Glutamatergic neuron (in vitro differentiated cells): ENCODE measurements at places on chromosomes 5 and 9. TPM values are rescaled to one million over a fixed set of nuclear protein-coding genes. Genes with fewer than 3 reads are reported as not detected.
A peak's percentile ranks its signal among the peaks of the same experiment; 100 is the strongest.

ASPN gene
- not detected for total RNA-seq

GRCh38 chr9:123218831-123219230 lies 49.6 kb downstream of the STRBP start:
- no peak overlapping the region for H3K4me3 ChIP-seq
- H3K27me3 ChIP-seq: no peaks in the 10 kb centered on the region
- no peaks in the 10 kb centered on the region for H3K36me3 ChIP-seq
- H3K4me1 ChIP-seq: peaks cover 10% of the 10 kb centered on the region
- H3K27ac ChIP-seq: no peak overlapping the region

ANXA2R gene
- 1.6 TPM for total RNA-seq

SLC36A3 gene
- total RNA-seq: not detected

GRXCR2 gene
- total RNA-seq: not detected

- H3K4me3 ChIP-seq: peak overlapping the region; percentile 36
- DNase-seq: no peak
- H3K27ac ChIP-seq: peak overlapping the region; percentile 75
- peaks cover 54% of the 10 kb centered on the region for H3K4me1 ChIP-seq
Observed at GRCh38 chr5:14172149-14172795, 29.1 kb downstream of the TRIO start.

DNA sequence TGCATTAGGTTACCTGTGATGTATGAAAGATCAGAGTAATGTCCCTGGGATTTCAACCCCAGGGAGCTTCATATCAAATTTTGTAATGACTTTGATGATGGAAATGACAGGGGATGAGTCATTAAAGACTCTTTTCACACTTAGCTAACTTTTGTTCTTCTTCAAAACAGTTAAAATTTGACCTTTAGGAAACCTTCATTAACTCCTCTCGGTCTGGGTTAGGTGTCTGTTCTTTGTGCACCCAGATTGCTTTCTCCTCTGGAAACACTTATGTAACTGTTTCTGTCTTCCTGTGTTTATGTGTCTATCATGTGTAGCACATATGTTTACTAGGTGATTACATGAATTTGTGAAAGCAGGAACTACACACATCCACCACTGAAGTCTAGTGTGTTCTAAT lies 1.6 kb downstream of the SRFBP1 start:
- H3K36me3 ChIP-seq: no peaks in the 10 kb centered on the region
- H3K27ac ChIP-seq: no peak overlapping the region
- no peak overlapping the region for H3K4me3 ChIP-seq
- peaks cover 10% of the 10 kb centered on the region for H3K4me1 ChIP-seq
- peaks cover 5% of the 10 kb centered on the region for H3K27me3 ChIP-seq

GRCh38 chr5:108079753-108080152 lies 302.1 kb downstream of the FBXL17 start:
- no peak for DNase-seq
- H3K27ac ChIP-seq: no peak overlapping the region
- H3K27me3 ChIP-seq: no peaks in the 10 kb centered on the region
- H3K4me1 ChIP-seq: peaks cover 3% of the 10 kb centered on the region
- no peak overlapping the region for H3K4me3 ChIP-seq

MAMDC4 gene
- total RNA-seq: 17.6 TPM

DNA sequence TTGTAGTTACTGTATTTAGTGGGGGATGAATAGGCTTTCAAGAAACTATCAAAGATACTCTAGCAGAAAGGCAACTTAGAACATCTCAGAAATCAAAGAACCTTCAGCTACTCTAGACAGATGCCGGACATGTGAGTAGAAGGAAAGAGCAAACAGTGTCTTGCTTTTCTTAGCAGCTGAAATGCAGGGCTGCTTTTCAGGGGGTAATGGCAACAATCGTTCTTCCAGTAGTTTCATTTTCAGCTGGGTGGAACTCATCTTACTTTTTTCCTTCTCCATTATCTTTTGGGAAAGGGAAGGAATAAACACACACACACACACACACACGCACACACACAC lies 281.6 kb downstream of the CRB2 start:
- H3K27me3 ChIP-seq: no peaks in the 10 kb centered on the region
- no peak overlapping the region for H3K27ac ChIP-seq
- peaks cover 14% of the 10 kb centered on the region for H3K4me1 ChIP-seq
- H3K36me3 ChIP-seq: no peaks in the 10 kb centered on the region
- no peak overlapping the region for H3K4me3 ChIP-seq
- DNase-seq: no peak

- no peak overlapping the region for H3K4me3 ChIP-seq
- no peak for DNase-seq
- H3K36me3 ChIP-seq: no peaks in the 10 kb centered on the region
- no peak overlapping the region for H3K27ac ChIP-seq
Observed at GRCh38 chr5:151240924-151241635, 11.9 kb upstream of the GM2A start.

DNA sequence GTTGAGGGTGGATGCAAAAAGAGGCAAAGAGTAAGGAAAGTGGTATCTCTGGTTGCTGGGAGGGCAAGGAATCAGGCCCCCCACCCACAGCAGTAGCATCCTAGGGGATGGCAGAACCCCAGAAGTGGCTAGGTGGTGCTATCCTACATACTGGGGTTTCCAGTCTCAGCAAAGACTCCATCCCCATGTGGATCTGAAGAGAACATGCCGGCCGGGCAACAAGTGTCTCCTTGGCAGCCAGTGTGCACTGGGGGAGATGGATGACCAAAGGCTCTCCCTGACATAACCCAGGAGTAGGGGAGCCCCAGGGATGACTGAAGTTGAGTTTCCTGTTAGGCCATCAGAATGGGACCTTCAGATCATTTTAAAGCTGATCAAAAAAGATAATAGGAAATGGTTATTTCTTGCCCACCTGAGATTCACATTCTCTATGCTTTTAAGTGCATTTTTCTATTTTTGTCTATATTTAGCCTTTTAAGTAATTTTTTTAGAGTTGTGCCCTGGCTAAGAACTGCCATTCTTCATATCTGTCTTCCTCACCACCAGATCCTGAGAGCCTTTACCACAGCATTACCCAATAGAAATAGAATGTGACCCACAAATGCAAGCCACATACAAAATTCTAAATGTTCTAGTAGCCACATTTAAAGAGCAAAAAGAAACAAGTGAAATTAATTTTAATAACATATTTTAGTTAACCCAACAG lies 78.7 kb upstream of the SMIM23 start:
- H3K36me3 ChIP-seq: no peaks in the 10 kb centered on the region
- DNase-seq: no peak
- no peak overlapping the region for H3K4me3 ChIP-seq
- H3K27me3 ChIP-seq: peaks cover 2% of the 10 kb centered on the region

BAAT gene
- total RNA-seq: 0.54 TPM

GRCh38 chr9:80881940-80882339 lies 807.4 kb downstream of the TLE1 start:
- H3K27ac ChIP-seq: peak overlapping the region; percentile 92
- peak; percentile 18 for DNase-seq
- H3K4me1 ChIP-seq: peaks cover 24% of the 10 kb centered on the region
- no peaks in the 10 kb centered on the region for H3K36me3 ChIP-seq

DNA sequence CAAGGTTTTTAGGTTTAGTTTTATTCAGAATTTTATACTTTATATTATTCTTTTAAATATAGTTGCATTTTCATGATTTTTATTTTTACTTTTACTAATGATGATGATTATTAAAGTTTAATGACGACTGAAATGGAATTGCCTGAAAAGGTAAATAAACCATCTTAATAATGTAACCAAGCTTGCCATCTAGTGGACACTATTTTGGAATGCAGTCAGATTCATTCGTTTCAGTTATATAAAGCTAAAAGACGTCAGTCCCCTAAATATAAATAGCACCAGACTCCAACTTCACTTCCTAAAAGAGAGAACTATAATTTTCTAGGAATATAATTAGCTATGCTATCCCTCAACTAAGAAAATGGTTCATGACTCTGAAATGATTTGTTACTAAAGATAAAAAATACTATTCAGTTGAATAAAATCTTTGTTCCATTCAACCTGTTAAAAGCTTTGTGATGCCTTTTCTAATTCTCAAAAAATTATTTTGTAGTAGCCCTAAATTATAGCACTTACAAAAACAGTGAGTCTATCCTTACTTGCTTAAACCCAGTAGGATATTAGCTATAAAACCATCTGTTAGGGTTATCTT lies 19.9 kb downstream of the ABITRAM start:
- H3K4me3 ChIP-seq: no peak overlapping the region
- H3K27me3 ChIP-seq: no peaks in the 10 kb centered on the region
- no peaks in the 10 kb centered on the region for H3K36me3 ChIP-seq
- H3K27ac ChIP-seq: no peak overlapping the region
- DNase-seq: no peak

SPAG8 gene
- not detected for total RNA-seq

DNA sequence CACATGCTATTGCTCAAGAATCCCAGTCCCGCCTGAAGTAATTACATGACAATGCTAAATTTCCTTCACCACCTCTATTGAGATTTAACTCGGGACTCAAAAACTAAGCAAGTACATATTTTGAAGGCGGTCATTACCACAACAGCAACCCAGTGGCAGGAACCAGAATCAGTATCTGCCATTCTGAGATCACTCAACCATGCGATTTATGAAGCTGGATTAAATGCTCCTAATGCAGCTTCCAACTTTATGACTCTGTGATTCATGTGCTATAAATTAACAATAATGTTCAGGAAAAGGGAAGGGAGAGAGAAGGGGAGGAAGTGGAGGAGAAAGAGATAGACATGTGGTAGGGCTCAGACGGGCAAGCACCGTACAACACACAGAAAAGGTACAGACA lies 194.7 kb downstream of the DNAH5 start:
- H3K27me3 ChIP-seq: no peaks in the 10 kb centered on the region
- no peak overlapping the region for H3K4me3 ChIP-seq
- DNase-seq: no peak
- no peak overlapping the region for H3K27ac ChIP-seq

PTPN3 gene
- total RNA-seq: 1.6 TPM

CCDC192 gene
- total RNA-seq: not detected

DNA sequence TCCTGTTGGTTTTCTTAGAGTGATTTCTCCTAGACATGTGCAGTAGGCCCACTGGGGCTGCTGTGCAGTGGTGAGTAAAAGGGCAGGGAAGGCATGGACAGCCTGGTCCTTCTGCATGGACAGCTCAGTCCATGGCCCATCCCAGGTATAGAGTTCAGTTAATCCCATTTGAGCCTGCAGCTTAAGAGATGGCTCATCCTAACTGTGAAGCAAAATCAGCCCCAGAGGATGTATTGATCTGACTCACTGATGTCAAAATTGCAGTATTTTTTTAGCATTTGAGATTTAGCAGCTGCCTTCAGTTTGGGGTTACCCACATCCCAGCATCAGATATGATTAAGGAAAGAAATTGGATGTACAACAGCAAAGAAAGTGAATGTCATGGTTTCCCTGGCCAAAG lies 93.4 kb downstream of the PDE6A start:
- peaks cover 2% of the 10 kb centered on the region for H3K27me3 ChIP-seq
- peaks cover 8% of the 10 kb centered on the region for H3K36me3 ChIP-seq
- H3K4me1 ChIP-seq: peaks cover 17% of the 10 kb centered on the region
- DNase-seq: no peak
- H3K27ac ChIP-seq: no peak overlapping the region

DNA sequence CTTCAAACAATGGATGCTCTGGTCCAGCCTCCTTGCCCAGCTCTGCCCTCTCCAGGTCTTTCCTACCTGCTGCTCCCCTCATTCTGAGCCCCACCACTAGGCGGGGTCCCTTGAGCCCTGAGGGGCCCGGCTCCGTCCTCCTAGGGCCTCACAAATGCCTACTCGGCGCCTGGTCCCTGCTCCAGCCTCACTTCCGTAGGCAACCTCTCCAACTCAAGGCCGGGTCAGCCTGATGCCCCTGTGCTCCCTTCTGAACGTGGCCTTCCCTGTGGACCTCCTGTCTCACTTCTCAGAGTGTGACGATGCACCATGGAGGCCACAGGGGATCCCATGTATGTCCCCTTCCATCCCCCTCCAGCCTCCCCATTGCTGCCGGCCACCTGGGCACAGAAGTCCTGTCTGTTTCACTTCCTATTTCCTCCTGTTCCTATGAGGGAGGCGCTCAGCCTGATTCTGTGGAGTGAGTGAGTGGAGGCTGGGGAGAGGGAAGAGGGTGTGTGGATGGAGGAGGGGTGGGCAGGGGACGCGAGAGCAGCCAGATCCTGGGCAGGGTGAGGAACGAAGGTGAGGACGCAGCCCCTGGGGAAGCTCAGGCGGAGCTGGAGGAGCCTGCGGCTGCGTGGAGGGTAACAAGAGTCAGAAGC lies 127.2 kb upstream of the FAM120A start:
- no peaks in the 10 kb centered on the region for H3K36me3 ChIP-seq
- H3K27ac ChIP-seq: no peak overlapping the region
- no peak overlapping the region for H3K4me3 ChIP-seq

ACOT12 gene
- not detected for total RNA-seq

DNA sequence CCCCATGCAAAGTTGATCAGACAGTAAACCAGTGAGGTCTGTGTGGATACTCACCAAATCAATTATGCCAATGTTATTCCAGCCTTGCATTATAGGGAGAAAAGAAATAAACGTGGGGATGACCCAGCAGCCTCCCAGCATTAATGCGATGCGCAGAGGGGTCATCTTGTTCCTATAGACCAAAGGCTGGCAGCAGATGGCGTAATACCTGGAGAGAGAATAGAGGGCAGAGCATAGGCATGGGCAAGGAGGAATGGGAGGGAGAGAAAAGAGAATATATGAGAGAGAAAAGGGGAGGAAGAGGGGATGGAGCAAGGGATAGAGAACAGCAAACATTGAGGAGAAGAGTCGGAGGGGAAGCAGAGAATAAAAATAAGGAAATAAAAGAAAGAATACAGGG lies 131.2 kb downstream of the HTR4 start:
- H3K4me3 ChIP-seq: no peak overlapping the region
- H3K36me3 ChIP-seq: no peaks in the 10 kb centered on the region
- peaks cover 6% of the 10 kb centered on the region for H3K4me1 ChIP-seq
- DNase-seq: no peak
- no peak overlapping the region for H3K27ac ChIP-seq

BARHL1 gene
- not detected for total RNA-seq

- H3K4me3 ChIP-seq: no peak overlapping the region
- H3K27ac ChIP-seq: no peak overlapping the region
- H3K27me3 ChIP-seq: no peaks in the 10 kb centered on the region
- DNase-seq: no peak
Observed at GRCh38 chr9:86389628-86390027, 35.4 kb upstream of the TUT7 start.
